H9 (cell line): ENCODE measurements at places on chromosomes 12 and 14. TPM values are rescaled to one million over a fixed set of nuclear protein-coding genes. Genes with fewer than 3 reads are reported as not detected.

DNA sequence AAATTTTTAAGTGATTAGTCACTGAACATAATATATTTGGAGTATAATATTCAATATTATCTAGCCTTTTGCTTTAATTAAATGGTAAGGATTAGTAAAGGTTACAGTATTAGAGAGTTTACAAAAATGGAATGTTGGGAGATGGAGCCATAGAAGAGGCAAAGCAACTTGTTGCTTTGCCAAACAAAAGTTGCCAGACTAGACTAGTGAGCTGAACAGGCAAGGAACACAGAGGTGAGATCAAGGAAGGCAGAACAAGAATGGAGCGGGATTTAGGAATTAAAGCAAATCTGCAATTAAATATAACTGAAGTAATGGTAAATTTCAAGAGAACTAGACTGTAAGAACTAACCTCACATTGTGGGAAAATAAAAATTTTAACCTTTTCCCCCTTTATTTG is 5.1 kb downstream of the ARF6 start:
- no peak for DNase-seq

GRCh38 chr12:80472236-80472635 is 28.2 kb downstream of the PTPRQ start:
- DNase-seq: no peak

CLEC4C gene
- total RNA-seq: 0.26 TPM in 2 replicates

GRCh38 chr14:65228436-65228835 is 126.1 kb upstream of the MAX start:
- DNase-seq: no peak

- no peak for DNase-seq
Observed at GRCh38 chr12:104935886-104936285, 22.2 kb downstream of the SLC41A2 start.

- DNase-seq: no peak
Observed at GRCh38 chr12:121456551-121456950, 56.6 kb downstream of the RNF34 start.

- DNase-seq: no peak
Observed at GRCh38 chr12:55443776-55444175, at the start of gene OR6C2. Gene OR6C2 (plus strand): TSS chr12:55444076. CDS start chr12:55452214, 8,138 bp downstream.
